Brain microvascular endothelial cell (primary cell): ENCODE measurements at places on chromosomes 1 and 21.

DNA sequence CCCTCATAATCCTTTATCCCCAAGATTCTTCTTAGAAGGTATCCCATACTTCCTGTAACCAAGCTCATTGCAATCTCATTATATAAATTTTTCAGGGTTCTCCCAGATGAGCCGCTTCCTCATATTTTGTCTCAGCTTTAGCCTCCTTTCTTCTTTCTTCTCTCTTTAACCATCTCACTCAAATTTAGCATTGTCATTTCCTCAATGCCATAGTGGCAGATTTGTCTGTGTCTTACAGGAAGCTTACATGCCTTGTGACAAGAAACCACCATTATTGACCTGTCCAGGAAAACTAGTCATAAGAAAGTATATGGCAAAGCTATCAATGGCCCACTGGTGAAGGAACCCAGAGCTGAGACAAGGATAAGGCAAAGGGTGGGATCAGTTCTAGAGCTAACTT is 6.0 kb upstream of the FCRL2 start:
- no peak for DNase-seq

DNA sequence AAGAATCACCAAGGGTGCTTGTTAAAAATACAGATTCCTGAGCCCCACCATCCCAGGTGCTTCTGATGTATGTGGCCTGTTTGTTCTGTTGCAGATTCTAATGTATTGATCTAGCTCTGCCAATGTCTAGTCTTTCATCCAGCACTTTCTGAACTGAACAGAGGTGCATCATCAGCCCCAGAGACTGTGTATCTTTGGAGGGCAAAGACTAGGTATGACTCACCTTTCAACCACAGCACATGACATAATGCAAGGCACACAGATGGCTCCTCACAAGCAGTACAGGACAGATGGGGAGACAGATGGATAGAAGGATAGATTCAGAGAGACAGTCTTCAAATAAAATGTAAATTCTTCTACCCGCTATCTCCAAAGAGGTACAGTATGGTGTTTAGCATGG is 32.3 kb downstream of the CD58 start:
- peak; percentile 25 for DNase-seq

DNA sequence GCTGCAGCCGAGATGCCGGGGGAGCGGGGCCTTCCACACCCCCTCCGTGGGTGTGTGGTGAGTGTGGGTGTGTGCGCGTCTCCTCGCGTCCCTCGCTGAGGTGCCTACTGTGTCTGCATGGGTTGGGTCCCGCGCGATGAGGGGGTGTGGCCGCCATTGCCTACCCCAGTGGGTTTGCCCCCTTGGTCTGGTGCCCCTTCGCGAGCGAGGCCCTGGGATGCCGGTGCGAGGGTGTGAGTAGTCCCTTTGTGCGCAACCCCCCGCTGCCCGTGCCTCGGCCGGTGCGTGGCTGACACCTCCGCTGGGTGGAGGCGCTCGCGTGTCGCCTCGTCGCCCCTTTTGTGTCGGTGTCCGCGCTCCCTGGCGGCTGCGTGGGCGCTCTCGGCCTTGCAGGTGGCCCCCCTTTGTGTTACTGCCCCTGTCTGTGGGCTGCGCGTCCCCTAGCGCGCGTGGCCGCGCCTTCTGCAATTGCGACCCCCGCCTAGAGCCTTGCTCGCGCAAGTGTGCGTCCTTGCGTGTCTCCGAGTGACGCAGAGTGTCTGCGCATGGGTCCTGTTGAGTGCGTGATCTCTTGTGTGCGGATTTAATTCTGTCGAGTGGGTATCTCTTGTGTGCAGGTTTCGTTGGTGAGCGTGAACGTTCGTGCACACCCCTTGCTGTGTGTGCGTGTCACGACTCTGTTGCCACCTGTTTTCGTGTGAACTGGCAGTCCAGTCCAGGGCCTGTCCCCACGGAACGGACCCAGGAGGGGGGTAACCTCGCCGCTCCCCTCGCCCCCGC is 553 bp downstream of the TTC3 start:
- peak; percentile 35 for DNase-seq

GRCh38 chr21:45169682-45170081 is 95.3 kb downstream of the ADARB1 start:
- no peak for DNase-seq

GRCh38 chr21:46064870-46065214 is 33.1 kb upstream of the COL6A2 start:
- DNase-seq: no peak

- DNase-seq: no peak
These were observed 17.4 kb downstream of the CACNA1S start for GRCh38 chr1:201094832-201095231.

GRCh38 chr1:10620776-10621175 is 146.0 kb downstream of the PEX14 start:
- DNase-seq: no peak

DNA sequence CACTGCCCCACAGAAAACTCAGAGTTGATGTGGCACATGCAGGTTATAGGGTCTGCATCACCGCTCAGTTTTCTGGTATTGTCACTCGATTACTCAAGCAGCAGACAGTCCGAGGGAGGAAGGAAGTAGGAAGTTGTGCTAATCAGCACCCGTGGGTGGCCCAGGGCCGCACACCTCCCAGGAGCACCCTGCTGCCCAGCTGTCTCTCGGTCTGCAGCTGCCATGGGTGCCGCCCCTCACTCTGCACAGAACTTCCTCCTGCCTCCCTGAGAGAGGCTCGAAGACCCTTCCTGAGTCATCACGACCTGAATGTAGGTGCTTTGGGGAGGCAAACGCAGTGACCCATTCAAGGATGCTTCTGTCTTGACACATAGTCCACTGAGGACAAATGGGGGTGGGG is 4.2 kb upstream of the TFF3 start:
- no peak for DNase-seq

DNA sequence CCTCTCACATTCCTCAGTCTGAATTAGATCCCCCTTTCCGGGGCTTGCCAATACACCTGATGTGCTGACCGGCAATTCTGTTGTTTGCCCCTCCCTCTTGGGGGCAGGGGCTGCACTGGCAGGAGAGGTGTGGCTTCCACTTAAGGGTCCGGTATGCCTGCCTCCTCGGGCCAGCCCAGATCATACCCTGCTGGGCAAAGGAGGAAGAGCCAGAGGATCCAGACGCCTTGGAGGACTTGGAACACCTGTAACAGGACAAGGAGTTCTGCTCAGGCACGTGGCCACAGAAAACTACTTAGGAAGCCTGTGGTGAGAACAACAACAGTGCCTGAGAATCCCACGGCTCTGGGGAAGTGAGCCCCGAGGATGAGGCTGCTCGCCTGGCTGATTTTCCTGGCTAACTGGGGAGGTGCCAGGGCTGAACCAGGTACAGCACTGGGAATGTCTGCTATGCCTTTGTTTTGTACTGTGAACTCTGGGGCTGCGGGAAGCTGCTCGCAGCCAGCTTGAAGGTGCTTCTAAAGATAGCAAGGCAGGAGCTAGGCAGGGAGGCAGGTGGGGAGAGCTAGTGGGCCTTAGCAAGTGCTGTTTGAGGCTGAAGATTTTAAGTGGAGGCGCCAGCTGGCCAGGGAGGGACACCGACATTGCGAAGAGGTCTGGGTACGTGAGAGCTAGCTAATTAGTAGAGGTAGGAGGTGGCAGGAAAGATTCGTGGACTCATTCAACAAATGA is at the start of gene SMPDL3B:
Gene SMPDL3B, plus strand, starts transcription at position 183 of the 732 bp plus-strand sequence. Its CDS starts 184 bp downstream, at position 367.
- no peak for DNase-seq

DNA sequence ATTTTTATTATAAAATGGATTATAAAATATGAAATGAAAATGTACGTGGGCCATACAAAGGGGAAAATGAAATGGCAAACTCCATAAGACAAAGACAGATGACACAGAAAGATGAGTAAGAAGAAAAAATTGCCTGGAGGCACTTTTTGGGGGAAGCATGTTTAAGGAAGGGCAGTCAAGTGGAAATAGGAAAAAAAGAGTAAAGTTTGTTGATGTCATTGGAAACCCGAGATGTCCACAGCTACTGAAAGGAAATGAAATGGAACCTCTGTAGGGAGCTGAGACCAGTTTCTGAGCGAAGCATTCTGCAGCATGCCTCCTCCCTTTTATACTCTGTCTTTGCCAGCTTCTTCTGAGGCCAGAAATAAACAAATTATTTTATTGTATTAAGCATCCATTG is 203.4 kb upstream of the UBE2U start:
- no peak for DNase-seq

DNA sequence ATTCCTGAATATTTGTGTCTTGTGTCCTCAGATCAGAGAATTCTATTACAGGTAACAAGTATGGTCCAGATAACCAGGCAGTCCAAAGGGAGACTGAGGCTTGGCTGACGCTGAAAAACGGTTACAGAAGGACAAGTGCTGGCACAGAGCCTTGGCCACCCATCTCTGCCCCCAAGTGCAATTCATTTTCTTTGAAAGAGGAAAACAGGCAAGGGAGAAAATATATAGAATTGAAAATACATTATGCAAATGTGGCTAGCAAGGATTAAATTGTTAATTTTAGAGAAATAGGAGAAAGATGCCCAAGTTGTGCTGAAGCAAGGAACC is 1.2 kb downstream of the SORT1 start:
- no peak for DNase-seq

DNA sequence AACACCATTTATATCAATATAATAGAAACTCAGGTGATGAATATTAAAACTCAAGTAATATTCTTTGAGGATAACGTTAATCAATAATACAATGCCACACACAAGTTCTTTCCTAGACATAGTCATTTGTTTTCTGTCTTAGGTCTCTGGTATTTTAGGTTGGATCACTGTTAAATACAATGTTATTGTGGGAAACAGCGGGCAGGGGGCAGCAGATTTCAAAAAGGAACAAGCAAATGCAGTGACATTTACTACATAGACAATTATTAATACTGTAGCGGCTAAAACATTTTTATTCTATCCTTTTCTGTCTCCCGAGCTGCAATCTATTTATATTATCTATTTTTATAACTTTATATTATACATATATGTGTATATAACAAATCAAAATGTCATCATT is 186.4 kb upstream of the ZNHIT6 start:
- DNase-seq: peak; percentile 60

GRCh38 chr1:12851779-12852178 is 3.3 kb upstream of the HNRNPCL1 start:
- no peak for DNase-seq

- no peak for DNase-seq
These were observed 710 bp upstream of the PDXK start for GRCh38 chr21:43717967-43718871.

GRCh38 chr1:185734929-185735700 is 924 bp downstream of the HMCN1 start:
- peak; percentile 1 for DNase-seq

DNA sequence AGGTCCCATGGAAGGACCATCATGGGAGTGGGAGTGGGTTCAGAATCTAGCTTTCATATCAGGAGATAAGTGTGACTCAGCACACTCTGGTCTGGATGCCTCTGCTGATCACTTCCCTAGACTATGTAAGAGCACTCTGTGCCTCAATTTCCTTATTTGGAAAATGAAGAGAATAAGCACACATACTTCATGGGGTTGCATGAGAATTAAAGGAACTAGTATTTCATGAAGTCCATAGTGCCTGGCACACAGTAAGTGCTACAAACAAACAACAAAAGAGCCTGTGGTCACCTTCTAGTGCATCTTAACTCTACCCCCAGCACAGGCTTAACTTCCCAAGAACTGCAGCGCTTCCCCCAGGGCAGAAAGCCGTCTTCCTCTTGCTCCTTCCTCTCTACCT is 9.6 kb upstream of the IL20 start:
- DNase-seq: no peak

GRCh38 chr1:2294033-2294724 is 66.1 kb downstream of the SKI start:
- DNase-seq: peak; percentile 27

DNA sequence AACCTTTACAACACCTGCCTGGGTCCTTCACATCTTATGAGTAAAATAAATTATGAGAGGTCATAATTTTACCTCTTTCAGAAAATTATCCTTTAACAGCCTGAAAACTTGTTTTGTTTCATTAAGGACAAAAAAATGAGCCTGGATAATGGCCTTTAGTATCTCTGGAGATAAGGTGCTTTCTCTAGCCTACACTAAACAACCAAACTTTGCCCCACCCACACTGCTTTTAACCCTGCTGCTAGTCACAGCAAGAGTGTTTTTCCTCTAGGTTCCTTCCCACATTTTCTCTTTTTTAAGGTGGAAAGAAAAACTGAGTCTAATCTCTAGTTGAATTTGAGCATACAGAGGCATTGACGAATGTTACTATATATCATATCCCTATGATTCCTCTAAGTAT is 101.7 kb upstream of the KRTAP19-8 start:
- no peak for DNase-seq

DNA sequence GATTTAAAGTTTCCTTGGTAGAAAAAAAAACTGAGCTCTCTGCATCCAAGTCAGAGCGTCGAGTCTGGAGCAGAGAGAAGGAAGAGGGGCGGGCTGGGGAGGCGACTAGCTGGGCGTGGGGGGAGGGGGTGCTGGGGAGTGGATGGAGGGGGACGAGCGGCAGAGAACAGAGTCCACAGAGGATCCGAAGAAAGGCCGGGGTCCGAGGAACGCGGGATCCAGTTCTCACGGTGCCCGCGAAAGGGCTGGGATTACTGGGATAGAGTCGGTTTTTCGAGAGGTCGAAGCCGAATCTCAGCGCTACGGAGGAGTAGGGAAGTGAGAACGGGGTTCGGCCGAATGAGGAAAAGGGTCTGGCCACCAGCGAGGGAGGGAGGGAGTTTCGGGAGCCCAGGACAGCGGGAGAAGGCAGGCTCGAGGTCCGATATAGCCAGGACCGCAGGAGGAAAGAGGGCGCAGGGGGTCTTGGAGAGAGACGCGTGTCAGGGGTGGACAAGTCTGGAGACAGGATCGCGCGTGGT is 665 bp downstream of the DAB1 start:
- no peak for DNase-seq

GRCh38 chr1:220787069-220787619 is 431 bp downstream of the MTARC1 start:
- DNase-seq: no peak

DNA sequence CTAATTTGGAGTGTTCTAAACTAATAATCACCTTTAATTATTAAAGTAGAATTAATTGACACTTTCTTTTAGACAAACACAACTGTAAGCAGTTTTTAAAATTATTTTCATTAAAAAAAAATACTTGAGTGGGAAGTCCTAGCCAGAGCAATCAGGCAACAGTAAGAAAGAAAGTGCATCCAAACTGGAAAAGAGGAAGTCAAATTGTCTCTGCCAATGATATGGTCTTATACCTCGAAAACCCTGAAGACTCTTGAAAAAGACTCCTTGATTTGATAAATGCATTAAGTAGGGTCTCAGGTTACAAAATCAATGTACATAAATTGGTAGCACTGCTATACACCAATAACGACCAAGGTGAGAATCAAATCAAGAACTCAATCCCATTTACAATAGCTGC is 83.0 kb upstream of the GADD45A start:
- no peak for DNase-seq
